CD4-positive, alpha-beta T cell treated with Interleukin-17A for 1 hour (primary cell): ENCODE measurements at places on chromosomes 1 and 21.

DNA sequence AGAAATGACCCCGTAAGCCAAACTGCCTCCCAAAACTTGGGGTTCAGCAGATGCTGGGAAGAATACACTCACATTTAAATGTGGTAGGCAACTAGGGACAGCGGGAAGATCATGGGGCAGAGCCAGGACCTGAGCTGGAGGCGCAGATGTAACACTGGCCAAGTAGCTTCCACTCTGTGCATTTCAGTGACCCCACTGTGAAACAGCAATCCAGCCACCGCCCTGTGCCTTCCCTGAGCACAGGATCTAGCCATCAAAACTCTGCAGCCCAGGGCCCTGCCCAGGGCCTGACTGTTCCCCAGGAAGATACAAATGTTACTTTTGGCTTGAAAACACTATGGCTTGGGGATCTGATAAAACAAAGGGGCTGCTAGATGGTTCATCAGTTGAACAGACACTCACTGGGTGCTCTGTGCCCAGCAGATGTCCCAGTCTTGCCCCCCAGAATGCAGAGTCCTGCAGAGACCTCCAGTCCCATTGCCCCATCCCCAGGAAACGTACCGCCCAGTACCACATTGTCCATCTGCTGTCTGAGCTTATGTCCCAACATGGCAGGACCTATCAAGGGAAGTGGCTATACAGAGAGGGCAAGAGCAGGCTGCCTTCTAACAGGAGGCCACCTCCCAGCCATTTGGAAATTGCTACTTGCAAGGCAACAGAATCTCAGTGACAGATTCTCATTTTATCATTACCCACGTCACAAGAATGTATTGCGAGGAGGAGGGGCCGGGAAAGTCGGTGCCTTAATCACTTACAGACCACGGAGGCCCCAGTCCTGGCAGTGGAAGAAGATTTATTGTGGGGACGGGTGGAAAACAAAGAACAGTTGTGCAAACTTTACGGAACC lies 124.0 kb downstream of the DMRTB1 start:
- no peak for DNase-seq

- DNase-seq: no peak
Observed at GRCh38 chr21:45574081-45574501, 31.9 kb upstream of the SLC19A1 start.

DNA sequence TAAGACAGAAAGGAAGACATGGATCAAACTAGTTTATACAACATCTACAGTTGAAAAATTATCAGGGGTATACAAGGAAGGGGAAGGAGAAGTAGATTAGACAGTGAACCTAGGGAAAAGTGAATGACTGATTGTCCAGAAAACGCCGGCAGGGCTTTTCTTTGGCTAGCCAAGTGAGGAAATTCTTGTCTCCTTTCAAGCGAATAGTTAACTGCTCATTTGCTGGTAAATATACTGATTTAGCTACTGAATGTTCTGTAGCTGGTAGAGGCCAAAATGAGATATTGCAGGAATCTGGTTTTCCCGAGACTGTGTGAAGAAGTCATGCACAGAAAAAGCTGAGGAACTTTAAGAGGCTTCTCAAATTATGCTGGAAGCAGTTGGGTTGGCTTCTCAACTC lies 128.5 kb upstream of the ZNHIT6 start:
- no peak for DNase-seq

GRCh38 chr1:7388488-7389185 lies 382.5 kb upstream of the VAMP3 start:
- no peak for DNase-seq
